NCI-H524 treated with DMSO at 0.1 percent for 48 hours (cell line): ENCODE measurements at places on chromosomes 1 and 21.

- no peak for DNase-seq
Measured at GRCh38 chr1:32886828-32887414, 630 bp downstream of the HPCA start.

DNA sequence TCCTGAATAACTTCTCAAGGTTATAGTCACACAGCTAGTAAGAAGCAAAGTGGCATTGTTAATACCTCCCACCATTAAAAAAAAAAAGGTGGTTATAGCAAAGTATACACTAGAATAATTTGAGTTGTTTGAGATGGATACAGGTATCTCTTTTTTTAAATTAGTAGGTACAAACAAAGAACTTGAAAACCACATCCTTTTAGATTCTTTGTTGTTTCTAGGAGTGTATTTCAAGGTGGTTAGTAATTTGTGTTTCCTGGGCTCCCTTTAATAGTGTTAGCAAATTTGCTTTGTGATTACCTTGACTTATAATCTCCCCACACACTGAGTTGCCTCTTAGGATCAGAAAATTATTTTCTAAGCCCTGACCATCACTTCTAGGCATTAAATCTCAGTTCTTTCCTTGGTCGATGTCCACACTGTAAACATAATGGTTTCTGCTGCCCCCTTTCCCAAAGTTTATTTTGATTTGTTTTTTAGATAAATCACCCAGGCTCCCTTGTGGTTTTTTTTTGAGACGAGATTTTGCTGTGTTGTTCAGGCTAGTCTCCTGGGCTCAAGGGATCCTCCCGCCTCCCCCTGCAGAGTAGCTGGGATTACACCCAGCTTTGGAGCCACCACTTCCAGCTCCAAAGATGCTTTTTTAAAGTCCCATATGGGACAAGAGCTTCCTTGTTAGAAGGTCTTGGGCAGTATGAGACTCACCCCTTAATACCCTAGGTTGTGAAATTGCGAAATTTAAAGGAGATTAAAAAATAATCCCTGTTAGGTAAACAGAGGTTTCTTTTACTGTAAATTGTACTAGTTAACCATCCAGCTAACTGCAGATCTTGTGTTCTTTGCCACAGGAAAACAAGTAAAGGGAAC lies 6.2 kb downstream of the AKIRIN1 start:
- no peak for DNase-seq

DNA sequence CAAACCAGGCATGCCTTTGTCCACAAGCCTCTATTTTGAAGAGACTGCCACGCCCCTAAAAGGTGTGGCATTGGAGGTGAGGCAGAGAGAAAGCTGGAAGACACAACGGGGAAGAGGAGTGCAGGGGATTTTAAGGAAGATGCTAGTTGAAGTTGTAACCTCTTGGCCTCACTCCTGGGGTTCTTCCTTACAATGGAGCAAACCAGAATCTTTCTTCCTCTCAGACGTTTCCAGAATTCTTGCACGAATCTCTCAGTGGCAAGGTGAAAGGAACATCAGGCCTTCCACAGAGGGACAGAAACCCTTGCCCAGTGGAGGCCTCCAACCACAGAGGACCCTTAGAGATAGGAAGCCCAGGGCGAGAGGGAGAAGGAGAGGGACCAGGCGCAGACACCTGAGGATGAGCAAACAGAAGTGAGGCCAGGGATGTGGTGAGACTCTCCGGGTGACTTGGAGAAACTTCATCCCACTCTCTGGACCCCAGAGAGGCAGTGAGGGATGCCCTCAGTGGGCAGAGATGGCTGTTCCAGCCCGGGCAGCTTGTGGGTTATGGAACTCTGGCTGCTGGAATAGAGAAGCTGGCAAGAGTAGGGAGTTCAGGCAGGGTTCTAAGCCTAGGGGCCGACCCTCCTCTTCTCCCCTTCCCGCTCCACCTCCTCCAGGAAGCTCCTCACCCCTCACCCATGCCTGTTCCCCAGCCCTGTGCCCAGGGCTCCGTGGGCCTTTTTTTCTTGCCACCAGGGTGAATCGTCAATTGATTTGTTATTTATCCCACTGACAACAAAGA lies 136.8 kb upstream of the RUNX3 start:
- DNase-seq = no peak

DNA sequence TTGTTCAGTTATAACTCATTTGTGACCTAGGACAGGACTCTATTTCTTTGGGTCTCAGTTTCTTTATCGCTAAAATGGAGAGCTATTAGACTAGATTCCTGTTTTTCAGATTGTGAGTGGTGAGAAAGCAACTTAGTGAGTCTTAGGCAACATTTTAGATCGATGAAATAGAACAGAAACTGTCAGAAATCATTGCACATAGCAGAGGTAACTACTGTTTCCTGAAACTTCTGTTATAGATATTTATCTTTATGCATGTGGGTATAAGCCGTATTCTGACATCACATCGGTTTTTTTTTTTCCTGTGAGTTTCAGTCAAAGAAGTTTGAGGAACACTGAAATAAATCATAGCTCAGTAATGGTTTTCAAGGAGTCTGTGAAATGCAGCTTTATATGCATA lies 42.1 kb upstream of the DNAJC6 start:
- DNase-seq = no peak

- no peak for DNase-seq
Measured at GRCh38 chr1:212618466-212619210, 10.1 kb downstream of the ATF3 start.

DNA sequence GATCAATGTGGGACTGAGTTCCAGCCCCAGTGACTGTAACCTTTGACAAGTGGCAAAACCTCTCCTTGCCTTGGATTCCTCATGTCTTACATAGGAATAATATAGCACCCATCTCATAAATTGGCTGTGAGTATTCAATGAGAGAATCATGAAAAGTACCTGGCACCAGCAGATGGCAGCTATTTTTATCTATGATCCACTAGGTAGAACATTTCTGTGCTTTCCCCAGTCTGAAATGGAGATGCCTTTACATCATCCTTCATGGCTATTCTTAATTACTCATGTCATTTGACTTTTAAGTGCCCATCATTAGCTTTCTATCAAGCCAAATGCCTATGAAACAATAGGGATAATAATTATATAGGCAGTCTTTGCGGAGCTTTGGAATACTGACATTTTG lies 130.1 kb downstream of the TGFB2 start:
- no peak for DNase-seq

DNA sequence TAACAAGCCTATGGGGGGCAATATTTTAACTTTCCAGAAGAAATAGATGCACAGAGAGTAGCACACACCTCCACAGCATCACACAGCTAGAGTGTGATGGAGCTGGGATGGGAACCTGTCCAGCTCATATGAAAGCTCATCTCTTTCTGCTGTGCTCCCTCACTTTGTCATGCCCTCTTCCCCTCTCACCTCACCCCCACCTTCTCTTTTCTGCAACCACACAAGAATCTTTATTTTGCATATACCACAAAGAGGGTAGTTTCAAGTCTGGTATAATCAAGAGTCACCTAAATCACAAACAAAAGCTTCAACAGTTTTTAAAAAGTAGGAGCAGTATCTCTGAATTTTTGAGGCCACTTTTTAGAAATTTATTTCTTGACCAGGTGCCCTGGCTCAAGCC lies 22.6 kb downstream of the FOXD2 start:
- no peak for DNase-seq

DNA sequence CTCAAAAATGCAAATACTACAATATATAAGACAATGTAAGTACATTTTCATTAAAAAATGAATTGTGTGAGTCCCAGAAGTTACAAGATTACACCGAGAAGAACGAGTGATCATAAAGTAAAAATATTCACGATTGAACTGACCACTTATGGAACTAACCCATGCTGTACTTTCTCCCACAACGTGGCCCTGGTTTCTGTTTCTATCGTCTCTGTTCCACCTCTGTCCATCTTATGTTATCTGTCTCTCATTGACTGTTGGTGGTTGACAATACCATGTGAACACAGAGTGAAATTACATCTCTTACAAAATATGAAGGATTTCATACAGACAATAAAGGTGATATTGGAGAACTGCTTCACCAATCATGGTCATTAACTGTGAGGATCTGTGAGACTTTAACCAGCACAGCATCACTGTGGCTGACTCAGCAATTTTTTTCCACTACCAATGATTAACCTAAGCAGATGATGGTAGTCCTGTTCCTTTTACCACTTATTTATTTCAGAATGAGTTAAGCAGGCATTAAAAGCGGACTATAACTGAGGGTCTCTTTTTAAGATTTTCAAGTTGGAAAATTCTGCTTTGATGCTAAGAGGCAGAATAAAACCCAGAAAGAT lies 165.1 kb downstream of the TGFB2 start:
- no peak for DNase-seq

DNA sequence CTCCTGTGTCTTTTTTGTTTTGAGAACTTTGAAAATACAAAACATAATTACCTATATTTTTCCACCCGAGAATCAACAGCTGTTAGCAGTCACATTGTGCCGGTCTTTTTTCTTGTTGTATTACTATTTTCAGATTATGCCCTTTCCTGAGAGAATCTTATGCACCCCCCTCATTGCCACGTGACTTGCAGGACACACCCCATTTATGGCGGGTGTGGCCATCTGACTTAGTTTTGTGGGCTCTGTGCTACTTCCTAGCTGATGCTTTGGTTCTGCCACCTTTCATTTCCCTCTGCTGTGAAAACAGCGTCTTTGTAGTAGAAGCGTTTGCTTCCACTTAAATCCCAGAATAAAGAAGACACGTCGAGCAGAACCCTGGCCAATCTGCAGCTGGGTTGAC lies 82.8 kb upstream of the SOX13 start:
- DNase-seq = no peak

DNA sequence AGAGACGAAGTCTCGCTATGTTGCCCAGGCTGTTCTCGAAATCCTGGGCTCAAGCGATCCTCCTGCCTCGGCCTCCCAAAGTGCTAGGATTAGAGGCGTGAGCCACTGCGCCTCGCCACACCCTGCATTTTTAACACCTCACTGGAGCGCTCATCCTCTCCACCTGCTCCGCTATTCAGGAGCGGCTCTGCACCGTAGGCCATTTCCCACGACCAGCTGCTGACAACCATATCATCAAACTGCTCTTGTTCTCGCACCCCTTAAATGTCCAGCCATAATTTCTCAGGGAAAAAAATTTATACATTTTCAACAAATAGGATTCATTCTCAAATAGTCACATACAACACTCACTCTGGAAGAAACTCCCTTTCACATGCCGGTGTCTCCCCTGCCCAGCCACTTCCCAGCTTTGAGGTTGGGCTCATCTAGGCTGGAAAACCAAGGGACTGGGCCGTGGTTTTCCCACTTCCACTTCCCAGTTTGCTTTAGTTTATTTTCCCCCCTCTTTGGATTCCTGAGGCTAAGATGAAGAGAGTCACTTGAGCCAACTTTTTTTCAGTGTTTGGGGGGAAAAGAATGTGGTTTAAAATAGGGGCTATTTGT lies 639 bp upstream of the IPO9 start:
- no peak for DNase-seq

- DNase-seq = no peak
Measured at GRCh38 chr1:21794656-21795055, 11.7 kb upstream of the USP48 start.

DNA sequence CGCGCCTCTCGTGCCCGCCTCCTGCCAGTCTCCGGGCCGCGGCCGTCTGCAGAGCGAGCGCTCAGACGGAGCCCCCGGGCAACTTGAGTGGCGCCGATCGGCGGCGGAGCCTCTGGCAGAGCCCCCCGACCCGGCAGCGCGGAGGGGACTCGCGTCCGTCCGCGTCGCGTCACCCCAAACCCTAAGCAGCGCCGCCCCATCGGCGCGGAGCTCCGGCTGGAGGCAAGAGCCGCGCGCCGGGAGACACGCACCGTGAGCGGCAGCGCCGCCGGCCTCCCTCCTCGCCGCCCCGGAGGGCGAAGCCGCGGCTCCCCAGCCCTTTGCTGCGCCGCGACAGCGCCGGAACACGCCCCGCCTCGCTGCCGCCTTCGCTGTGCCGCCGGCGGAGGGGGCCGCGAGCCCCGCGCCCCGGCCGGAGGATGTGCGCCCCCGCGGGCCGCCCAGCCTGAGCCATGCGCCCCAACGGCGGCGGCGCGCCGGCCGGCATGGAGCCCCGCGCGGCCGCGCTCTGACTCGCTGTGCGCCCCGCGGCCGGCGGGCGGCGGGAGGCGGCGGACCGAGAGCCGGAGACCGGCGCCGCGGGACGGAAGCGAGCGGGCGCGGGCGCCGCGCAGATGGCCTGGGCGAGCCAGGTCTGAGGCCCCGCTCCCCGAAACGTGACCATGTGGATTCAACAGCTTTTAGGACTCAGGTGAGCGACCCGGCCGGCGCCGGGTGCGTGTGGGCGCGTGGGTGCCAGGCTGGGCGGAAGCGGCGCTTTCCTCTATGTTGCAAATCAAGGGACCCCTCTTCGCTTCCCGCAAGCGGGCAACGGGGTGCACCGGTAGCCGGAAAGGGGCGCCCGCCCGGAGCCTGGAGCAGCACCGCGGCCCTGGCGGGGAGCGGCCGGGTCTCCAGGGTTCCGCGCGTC lies 610 bp downstream of the AJAP1 start:
- no peak for DNase-seq

DNA sequence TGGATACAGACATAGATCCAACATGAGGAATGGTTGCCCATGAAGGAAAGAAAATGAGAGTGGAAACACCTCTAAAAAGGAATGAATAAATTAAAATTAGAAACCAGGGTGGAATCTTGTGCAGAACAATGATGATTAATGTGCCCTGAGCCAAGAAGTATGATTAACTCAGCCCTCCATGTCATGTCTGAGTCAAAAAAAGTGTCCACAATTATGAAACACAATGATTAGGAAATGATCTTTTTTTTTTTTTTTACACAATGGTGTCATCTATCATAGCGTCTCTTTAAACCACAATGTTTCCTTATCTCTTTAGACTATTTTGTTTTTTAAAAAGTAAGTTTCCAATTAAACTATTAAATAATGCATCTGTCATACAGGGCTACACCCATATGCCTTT lies 78.9 kb upstream of the RAB4A start:
- DNase-seq = no peak

GRCh38 chr1:84869720-84870119 lies 23.3 kb downstream of the LPAR3 start:
- no peak for DNase-seq

GRCh38 chr1:243708210-243708609 lies 141.8 kb downstream of the AKT3 start:
- no peak for DNase-seq

- DNase-seq = no peak
Measured at GRCh38 chr1:228004856-228005462, 1.8 kb upstream of the WNT3A start.

DNA sequence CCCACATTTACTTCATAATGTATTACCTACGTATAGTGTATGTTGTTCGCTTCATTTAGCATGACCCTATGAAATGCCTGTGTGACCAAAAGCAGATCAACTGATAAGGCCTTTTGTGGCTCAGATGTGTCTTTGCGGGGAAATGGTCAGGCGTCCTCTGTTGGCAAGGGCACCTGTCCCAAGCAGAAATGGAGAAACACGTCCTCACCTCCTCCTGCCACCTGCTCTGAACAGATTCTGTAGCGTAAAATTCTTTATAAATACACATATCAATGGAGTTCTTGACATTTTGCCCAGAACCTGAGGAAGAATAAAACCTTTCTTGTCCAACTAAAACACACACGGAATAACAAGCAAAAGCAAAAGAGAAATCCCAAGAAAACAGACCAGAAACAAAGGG lies 417.9 kb downstream of the KIF26B start:
- DNase-seq = no peak

DNA sequence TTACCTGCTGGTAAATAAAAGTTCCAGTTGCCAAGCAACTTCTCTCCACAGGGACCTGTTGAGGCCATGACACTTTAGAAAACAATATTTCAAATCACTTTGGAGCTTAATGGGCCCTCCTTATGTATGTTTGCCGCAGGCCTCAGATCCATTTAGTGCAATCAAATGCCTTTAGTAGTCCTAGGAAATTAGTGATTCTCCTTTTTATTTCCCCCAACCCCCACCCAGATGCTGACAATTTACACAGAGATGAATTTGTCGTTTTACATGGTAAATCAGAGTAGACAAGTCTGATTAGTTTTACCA lies 83.6 kb downstream of the CLIC4 start:
- no peak for DNase-seq
